ENCODE measurements at places on chromosomes 2 and 18.

GRCh38 chr2:10392951-10393639 is 55.0 kb downstream of the ODC1 start:
- no peak for DNase-seq

- DNase-seq = no peak
Observed at GRCh38 chr18:46565256-46565655, 91.8 kb downstream of the LOXHD1 start.

DNA sequence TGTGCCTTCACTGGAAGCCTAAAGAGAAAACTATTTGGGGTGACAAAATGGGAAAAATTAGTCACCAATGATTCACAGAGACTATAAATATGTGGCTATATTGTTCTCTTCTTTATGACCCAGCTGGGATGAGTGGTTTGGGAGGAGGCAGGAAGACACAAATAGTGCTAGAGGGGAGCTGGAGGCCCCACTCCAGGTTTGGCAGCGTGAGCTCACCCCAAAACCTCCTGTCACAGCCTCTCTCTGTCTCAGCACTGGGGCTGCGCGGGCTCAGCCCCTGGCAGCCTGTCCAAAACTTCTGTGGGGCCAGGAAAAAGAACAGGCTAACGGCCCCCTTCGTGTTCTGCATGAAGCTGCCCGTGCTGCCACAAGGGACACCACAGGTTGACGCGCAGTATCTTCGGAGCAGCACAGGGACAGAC is 73.2 kb upstream of the LCLAT1 start:
- DNase-seq = peak; percentile 79

GRCh38 chr2:240645346-240645745 is 20.1 kb downstream of the GPR35 start:
- no peak for DNase-seq

DNA sequence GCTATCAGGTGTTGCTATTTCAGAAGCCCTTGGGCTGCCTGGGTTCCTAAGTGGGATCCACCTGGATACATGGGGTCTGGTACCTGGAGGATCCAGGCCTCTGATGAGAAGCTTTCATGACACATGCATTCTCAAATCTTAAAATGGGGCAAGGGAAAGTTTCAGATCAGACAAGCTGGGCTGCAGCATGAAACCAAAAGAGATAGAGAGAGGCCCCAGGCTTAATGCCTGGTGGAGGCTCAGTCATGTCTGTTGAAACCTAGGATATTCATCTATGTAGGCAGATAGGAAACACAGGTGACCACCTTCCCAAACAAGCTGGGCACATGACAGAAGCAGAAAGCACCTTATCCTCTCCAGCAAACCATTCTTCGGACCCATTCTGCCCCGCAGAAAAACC is 18.8 kb upstream of the PLB1 start:
- DNase-seq = no peak

- no peak for DNase-seq
Observed at GRCh38 chr2:112996635-112997034, 8.6 kb upstream of the IL36A start.

Data from mesenchymal stem cell (in vitro differentiated cells and primary cell).